Posterior vena cava (tissue), 2 donors: ENCODE measurements at places on chromosomes 7 and 10. TPM values are rescaled to one million over a fixed set of nuclear protein-coding genes. Genes with fewer than 3 reads are reported as not detected.

DNA sequence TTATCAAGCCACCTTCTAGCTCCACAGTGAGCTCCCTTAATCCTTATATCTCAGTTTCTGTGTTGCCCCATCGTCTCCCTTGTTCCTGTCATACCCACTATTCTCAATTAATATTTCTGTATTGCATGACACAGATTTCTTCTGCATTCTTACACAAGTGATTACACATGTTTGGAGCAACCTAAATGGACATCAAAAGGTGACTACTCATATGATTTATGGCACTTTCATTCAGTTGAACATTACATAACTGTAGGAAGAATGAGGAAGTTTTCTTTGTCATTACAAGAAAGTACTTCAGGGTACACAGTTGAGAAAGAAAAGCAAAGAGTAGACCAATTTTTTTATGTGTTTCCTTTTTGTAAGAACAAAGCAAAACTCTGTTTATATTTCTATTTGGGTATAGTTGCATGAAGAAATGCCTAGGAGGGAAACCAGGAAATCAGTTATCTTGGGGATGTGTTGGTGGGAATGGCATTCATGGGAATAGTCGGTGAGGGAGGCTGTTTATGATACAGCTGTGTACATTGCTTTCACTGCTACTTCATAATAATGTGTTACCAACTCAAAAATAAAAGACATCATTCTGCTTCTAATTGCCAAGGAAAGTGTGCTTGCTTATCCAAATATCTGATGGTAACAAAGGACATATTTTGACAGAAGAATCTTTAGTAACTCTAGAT is 23.6 kb upstream of the PRSS37 start:
- no peak for DNase-seq

DNA sequence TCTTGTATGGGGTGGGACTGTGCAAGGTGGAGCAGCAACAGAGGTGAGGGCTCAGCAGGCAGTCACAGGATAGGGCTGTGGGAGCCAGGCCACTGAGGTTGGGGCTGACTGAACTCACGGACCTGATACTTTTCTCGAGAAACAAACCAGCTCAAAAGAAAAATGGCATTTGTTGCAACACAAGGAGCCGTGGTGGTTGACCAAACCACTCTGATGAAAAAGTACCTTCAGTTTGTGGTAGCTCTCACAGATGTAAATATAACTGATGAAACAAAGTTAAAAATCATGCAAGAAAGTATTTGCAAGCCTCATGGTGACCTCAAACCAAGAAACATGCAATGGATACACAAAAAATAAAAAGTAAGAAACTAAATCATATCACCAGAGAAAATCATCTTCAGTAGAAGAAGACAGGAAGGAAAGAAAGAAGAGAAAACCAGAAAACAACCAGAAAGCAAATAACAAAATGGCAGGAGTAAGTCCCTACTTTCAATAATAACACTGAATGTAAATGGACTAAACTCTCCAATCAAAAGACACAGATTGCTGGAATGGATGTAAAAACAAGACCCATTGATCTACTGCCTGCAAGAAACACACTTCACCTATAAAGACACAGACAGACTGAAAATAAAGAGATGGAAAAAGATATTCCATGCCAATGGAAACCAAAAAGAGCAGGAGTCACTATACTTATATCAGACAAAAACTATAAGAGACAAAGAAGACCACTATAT is 48.9 kb upstream of the DUSP5 start:
- peak; percentile 31 for DNase-seq

- no peak for DNase-seq
Measured at GRCh38 chr7:19405541-19405940, 260.3 kb upstream of the FERD3L start.

DNA sequence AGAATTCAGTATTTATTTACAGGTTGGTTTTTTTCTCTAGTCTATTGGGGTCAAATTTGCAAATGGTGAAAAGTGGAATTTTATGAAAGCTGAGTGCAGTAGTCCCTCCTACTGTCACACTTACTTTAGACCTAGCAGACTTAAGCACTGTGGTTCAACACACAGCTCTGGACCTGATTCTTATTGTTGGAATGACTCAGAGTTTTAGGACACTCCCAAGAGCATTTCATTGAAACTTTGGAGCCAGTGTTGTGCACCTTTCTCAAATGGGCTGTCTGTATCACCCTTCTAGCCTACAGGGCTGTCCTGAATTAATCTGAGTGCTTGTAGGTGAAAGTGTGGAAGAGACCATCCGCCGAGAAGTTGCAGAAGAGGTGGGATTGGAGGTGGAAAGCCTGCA is 16.1 kb downstream of the NUDT13 start:
- no peak for DNase-seq

The PNLIPRP2 gene
- total RNA-seq: not detected

The PRSS37 gene
- total RNA-seq: not detected

The CLDN3 gene
- not detected for total RNA-seq
